ENCODE measurements at places on chromosomes 2 and 18.

DNA sequence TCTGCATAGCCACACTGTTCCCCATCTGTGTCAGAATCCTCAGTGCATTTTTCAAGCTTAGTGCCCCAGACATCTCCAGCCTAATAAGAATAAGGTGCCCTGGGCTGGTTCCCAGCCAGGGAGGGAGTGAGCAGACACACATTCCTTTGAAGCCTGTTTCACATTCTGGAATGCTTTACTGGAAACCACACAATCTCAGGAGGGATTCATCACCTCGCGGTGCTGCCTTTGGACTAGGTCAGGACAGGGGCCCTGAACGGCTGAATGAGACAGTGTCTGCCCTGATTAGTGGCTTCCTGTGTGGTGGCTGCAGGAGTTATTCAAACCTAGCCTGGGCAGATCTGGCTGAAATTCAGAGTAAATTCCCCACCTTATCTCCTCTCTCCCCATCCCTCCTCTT, 108.0 kb upstream of the LDAH start:
- no peak for DNase-seq

GRCh38 chr2:131093696-131094462, 619 bp upstream of the FAM168B start:
- DNase-seq, result no peak

GRCh38 chr18:58042826-58043490, 1.1 kb upstream of the NEDD4L start:
- DNase-seq, result no peak

GRCh38 chr2:236981701-236982485, 103.8 kb upstream of the COPS8 start:
- no peak for DNase-seq

DNA sequence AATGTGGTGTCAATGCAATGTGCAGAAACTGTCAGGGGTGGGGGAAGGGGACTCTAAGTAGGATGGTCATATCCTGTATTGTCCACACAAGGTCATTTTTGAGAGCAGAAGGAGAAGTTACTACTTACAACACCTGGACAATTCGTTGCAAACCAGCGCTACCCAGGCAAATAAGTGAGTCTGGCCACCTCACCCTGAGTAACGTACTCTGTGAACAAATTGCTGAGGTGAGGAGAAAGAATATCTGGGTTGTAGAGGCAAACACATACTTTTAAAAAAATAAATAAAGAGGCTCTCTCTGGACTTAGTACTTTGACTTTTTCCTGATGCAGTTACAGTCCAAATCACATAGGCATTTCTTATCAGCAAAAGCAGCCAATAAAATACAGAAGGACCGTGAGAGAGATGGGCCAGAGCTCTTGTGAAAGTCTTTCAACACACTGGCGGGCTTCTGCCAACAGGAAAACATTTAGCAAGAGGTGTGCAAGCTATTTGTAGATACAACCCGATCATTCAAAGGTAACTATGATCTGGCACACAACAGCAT, 268.2 kb upstream of the ID2 start:
- DNase-seq, result no peak

DNA sequence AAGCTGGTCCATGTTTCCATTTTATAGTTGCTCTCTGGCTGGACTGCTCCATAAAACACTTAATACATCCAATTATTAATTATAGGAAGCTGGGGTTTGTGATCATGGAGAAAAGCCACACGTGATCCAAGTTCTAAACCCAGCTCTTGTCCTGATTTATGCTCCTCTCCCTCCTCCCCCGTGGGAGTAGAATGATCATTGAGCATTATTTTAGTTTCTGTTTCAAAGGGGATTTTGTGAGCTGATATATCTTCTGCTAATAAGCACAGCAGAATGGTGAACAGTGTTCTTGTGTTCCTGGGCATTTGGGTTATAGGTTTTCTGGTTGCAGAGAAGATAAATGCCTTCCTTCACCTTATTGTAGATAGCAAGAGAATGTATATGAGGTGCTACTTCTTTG, 135.7 kb upstream of the TMEM200C start:
- no peak for DNase-seq

DNA sequence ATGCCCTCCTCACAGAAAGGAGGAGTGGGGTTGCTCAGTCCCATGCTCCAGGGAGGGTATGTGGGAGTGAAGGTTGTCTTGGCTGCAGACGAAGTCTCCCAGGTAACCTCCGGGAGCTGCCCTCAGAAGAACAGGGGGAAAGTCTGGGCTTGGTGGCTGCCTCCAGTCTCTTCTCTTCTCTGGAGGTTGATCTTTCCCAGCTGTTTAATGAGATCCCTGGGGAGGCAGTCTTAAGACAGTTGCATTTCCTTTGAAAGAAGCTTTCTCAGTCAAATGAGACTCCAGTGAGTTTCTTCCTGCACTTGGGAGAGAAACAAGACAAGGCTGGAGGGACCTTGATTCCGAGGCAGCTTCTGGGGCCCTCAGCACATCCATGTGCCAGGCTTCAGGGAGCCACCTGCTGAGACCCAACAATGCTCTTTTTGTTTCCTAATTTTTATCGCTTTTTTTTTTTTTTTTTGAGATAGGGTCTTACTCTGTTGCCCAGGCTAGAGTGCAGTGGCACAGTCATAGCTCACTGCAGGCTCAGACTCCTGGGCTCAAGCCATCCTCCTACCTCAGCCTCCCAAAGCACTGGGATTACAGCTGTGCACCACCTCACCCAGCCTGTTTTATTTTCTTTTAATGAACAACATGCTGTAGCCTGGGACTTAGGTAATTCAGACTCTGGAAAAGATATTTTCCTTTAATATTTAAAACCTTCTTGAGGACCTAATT, 71.7 kb upstream of the TPO start:
- DNase-seq, result no peak

DNA sequence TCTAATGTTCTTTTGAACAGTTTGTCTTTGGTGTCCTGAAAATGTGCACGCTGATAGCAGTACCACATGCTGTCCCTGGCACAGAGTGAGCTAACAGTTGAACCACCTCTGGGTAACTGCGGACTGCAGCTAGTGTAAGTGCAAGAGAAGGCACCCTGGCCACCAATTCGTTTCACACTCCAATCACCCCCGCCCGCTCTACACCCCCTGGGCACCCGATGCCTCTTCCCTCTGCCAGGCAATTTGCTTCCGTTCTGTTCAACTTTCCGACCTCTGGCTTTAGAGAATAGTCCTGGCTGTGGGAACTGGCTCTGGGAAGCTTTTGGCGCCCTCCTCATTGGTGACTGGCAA, 1.4 kb downstream of the DOCK10 start:
- DNase-seq, result peak; percentile 38

GRCh38 chr2:54984476-54984875, 65.8 kb downstream of the RTN4 start:
- no peak for DNase-seq

DNA sequence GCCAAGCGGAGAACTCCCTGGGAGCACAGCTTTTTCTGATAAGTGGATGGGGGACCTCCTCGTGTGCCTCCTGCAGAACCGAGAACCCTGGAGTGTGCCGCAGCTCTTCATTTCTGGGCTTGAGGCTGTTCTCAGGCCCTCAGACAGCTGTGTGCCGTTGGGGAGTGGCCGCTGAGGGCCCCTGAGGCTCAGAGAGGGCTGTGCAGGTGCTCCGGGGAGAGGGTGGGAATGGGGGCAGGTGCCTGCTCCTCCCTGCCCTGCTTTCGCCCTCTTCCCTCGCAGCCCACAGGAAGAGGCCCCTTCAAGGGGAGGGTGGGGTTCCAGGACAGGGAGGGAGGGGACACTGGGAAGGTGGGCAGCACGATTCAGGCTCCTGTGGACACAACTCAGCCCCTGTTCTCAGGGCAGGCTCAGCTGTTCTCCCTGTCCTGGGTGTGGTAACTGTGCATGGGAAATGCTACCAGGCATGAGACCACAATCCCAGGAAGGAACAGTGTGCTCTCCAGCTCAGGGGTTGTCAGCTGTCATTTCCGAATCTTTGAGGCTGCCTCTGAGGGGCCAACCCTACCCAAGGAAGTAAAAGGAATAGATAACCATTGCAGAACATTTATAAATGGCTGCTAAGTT, 11.3 kb downstream of the LCT start:
- no peak for DNase-seq

DNA sequence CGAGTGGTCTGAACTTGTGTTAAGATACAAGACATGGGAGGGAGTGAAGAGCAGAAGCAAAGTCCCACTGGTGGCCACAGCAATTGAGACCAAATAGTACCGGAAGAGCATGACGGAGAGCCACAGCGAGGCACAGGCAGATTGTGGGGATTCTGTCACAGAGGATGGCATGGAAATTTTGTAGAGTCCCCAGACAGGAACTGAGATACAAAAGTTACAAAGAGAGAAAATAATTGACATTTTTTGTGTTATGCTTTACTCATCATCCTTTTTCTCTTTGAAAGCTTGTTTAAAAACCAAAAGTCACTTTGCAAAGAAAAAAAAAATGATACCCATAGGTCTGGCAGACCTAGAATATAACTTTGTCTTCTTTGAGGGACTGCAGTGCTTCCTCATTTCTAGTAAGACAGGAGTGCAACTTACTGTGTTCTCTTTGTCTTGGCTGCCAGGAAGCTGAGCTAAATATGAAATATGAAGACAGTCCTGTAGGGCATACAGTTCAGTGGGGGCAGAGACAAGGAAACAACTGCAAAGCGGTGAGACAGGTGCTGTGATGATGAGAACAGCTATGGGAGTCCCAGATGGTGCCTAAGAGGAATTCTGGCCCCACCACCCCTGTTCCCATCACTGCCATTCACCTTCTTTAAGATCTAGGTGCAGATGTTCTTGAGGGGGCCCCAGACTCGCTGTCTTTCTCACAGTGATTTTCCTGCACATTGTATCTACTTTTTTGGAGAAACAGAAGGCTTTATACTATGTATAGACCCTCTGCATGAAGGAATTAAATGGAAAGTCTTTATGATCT, 5.2 kb downstream of the ARHGAP25 start:
- DNase-seq, result no peak

DNA sequence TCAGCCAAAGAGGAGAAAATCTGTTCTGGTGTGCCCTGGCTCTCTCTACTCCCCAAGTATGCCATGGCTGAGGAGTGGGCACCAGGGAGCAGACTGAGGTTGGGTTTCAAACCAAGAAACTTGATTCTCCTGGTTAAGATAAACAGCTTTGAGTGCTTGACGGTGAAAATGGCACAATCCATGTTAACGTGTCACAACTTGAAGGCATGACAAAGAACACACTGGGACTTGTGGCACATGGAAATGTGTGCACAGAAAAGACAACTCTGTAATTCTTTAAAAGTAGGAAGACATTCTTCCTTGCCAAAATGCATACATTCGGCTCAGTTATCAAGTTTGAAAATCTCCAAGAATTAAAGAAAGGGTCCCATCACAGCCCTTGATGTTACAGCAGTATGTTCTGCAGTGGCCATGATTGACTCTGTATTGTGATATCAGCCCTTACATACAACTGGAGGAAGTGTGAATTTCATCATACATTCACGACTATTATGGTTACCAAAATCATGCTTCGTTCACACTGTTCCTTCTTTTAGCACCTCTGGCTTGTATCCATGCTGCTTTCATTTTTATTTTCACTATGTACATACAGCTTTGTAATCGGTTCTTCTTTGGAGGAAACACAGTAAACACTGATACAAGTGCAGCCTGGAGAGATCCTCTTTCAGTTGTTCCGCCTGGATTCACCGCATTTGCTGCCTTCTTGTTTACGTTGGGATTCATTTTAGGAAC, 15.6 kb upstream of the ACTG2 start:
- no peak for DNase-seq

DNA sequence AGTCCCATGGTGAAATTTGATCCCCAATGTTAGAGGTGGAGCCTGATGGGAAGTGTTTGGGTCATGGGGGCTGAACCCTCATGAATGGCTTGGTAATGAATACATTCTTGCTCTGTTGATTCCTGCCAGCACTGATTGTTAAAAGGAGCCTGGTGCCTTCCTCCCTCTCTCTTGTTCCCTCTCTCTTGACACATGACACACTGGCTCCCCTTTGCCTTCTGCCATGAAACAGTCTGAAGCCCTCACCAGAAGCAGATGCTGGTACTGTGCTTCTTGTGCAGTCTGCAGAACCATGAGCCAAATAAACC, 30.6 kb upstream of the EPC2 start:
- DNase-seq, result no peak

DNA sequence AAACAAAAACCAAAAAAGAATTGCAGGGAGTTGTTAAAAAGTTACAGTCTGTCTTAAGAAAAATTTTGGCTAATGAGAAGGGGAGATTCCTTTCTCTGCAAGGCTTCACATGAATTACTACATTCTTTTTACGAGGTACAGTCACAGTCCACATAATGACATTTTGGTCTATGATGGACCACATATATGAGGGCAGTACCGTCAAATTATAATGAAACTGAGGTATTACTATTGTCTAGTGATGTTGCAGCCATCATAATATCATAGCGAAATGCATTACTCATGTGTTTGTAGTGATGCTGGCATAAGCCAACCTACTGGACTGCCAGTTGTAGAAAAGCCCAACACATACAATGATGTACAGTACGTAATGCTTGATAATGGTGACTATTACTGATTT, 12.5 kb downstream of the SERPINB7 start:
- DNase-seq, result no peak

GRCh38 chr2:170885130-170885791, 43.8 kb upstream of the GORASP2 start:
- no peak for DNase-seq

- DNase-seq, result no peak
These were observed 417.4 kb downstream of the LPIN1 start for GRCh38 chr2:12163866-12164265.

DNA sequence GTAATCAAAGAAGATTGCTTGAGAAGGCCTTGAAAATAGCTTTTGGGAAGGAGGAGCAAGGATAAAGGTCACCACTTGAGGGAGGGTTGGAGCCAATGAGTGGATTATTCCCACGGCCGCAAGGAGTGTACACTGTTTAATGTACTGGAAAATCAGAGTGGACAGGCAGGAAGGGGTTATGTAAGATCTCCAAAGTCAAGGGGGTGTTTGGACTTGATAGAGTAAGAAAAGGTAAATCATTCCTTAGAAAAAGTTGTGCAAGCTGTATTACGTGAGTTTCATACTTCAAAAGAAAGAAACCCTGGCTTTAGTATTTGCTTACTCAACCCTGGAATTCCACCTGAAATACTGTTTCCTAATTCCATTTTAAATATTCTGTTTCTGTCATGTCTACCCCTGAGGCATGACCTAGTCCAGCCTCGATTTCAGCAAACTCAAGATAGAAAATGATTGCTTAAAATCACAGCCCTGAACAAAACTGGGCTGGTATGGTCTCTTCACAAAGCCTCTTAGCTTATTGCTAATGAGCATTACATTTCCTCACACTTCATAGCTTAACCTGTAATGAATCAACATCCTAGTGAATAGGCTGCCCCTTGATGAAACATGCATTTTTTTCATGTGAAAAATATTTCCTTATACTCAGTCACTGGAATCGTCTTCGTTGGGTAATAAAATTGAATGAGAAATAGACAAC, 1.1 kb downstream of the MREG start:
- no peak for DNase-seq

GRCh38 chr2:236661762-236662110, 92.1 kb downstream of the ACKR3 start:
- no peak for DNase-seq

DNA sequence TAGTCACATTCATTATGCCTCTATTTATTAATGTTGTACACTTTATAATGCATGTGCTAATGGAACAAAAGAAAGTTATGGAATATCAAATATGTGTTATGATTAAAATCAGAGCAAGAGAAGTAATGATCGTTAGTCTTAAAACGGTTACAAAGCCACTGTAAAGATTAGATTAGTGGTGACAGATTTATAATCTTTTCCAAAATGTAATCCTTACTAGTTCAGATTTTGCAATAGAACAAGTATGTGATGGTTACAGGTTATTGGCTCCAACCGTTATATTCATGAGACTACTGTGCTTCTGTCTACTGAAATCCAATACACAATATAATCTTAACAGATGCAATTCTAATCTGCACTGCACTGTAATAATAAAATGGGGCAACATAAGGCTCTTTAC, 180.6 kb downstream of the ZNF521 start:
- no peak for DNase-seq

GRCh38 chr2:113005030-113005509, at the start of gene IL36A:
IL36A (plus strand) TSS chr2:113005459; CDS start chr2:113005872, 413 bp downstream.
- no peak for DNase-seq
